ENCODE measurements at places on chromosomes 5 and 9.

DNA sequence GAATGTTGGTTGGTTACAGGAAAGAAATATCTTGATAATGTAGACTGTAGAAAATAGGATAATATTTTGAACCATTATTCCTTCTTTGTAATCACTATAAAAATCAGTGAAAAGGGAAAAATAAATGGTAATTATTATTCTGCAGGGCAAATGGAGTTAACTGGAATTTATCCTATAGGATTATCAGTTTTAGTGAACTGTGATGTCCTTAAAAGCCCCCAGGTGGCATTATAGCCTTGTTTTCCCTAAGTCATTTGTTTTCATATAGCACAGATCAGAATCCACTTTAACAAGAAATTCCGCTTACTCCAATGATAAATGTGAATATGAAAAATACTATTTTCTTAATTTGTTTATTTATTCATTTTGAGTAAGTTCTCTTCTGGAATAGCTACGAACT is 26.2 kb upstream of the WDR41 start:
- DNase-seq = no peak

GRCh38 chr9:97985058-97985861 is 2.1 kb downstream of the ANP32B start:
- peak; percentile 51 for DNase-seq

- no peak for DNase-seq
Measured at GRCh38 chr5:166068547-166069335, 2222.7 kb upstream of the WWC1 start.

DNA sequence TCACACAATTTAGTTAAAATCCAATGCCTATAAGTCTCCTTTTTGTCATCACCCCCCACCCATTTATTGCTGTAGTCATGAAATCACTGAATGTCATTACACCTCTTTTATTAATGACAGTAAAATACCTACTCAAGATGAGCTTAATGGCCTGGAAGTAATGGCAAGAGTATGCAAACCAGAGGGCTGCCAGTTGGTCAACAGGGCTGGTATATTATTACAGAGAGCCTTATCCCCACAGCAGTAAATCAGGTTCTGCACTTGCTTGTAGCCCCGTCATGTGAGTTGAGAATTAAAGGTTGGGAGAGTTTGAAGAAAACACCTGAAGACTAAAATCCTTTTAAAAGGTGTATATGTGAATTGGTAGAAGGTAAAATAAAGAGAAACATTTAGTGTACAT is 372.4 kb downstream of the MAT2B start:
- DNase-seq = no peak

DNA sequence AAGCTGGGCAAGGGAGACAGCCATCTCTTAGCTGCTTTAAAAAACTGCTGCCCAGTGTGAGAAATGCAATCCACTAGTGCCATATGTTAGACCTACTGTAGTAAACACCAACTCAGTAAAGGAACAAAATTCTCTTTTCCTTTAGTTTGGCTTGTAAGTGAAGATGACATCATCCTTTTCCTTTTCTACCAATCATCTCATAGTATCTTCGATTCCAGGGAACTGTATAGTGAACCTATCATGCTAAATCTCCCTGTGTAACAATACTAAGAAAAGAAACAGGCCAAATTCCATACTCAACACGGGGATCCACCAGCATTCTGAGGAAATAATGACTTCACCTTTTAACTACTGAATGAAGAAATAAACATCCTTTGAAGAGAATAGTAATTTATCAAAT is 100.1 kb downstream of the RAPGEF6 start:
- DNase-seq = no peak

DNA sequence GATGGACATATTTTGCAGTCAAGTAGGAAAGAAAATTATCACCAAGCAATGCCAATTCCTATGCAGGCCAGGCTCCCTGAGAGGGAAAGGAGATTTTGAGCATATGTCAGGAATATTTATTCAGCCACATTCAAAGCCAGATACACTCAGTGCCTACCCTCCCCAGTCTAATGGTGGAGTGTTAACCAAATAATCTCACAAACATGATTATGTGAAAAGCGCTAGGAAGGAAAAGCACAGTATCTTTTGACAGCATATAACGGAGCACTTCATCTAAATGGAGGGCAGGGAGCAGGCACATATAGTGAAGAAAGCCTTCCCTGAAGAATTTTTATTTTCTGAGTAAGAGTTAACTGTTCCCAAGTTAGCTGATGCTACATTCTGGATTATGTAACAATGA is 80.3 kb upstream of the SLC30A5 start:
- no peak for DNase-seq

GRCh38 chr5:41754857-41755256 is 115.4 kb downstream of the OXCT1 start:
- DNase-seq = no peak

- DNase-seq = no peak
Measured at GRCh38 chr5:37478121-37478894, 99.2 kb downstream of the WDR70 start.

GRCh38 chr9:91421128-91421765 is 2.4 kb downstream of the NFIL3 start:
- DNase-seq = no peak

DNA sequence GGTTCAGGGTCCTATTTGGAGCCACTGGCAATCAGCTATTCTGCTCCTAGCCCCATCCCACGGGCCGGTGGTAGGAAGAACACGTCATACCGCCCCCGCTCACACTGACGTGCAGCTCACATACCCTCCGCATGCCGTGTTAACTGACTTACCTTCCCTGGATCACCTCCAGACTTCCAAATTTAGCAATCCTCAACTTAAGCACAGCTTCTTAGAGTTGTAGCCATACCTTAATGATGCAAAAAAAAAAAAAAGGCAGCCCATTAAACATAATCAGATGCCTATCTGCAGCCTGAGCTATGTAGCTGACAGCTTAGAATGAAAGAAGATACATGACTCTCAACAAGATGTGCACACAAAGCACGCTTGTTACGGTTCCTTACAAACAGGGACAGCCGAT is 93.0 kb downstream of the IRX2 start:
- DNase-seq = no peak

- no peak for DNase-seq
Measured at GRCh38 chr9:1001838-1002237, 25.4 kb downstream of the DMRT3 start.

DNA sequence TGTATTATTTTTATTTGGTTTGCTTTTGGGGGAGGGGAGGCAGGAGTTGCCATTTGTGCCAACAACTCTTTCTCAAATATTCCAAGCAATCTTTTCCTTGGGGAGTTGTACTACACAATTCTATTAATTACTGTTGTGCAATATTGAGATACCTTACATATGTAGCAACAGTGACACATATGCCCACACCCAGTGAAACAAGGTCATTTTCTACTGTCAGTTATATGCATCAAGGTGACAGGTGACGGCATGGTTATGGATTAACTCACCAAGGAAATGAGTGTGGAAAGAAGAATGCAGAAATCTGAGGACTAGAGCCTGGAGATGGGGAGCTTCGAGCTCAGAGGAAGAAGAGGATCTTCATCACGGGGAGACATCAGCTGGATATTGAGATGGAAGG is 17.9 kb upstream of the MSMP start:
- DNase-seq = no peak

DNA sequence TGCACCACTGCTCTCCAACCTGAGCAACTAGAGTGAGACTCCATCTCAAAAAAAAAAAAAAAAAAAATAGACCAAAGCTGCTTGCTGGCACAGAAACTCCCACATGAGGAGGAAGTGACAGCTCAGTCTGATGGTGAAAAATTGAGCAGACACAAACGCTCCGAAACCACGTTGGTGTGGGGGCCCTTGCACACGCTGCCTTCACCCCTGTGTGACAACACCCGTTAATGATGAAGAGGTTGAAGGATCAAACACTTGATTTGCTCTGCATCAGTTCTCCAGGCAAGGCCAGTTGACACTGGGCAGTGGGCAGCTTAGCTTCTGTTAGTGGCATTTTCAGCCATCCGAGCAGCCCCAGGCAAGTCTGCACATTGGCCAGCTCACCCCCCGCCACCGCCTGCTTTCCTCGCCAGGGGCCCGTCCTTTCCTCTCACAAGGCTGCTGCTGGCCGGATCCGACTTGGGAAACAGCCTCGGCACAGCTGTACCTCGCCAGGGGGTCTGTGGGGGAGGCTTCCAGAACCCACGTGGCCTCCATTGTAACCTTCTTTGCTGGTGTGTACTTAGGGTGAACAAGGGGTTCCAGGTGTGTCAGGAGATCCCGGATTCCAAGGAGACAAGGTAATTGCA is 79.8 kb downstream of the COL27A1 start:
- no peak for DNase-seq

- no peak for DNase-seq
Measured at GRCh38 chr9:77771171-77771570, 123.0 kb upstream of the GNA14 start.

DNA sequence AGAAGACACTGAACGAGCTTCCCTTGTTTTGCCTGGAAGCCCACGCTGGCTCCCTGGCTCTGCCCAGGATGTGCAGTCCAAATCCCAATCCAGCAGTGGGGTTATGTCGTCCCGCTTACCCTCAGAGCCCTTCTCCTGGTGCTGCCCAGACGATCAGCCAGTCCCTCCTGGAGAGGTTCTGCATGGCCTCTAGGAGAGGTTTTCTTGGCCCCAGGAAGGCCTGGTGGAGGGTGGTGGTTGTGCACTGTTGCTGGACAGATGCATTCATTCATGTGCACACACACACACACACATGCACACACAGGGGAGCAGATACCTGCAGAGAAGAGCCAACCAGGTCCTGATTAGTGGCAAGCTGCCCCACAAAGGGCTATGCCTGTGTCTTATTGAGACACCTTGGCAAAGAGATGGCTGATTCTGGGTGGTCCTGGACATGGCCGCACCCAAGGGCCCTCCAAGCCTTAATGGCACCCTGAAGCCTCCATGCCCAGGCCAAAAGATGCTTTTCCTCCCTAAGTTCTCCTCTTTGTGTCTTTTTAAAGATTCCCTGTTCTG is 10.5 kb upstream of the OLFM1 start:
- DNase-seq = no peak

GRCh38 chr5:97010606-97011005 is 74.7 kb downstream of the LNPEP start:
- no peak for DNase-seq

- DNase-seq = no peak
Measured at GRCh38 chr5:78588507-78588906, 60.1 kb downstream of the LHFPL2 start.

DNA sequence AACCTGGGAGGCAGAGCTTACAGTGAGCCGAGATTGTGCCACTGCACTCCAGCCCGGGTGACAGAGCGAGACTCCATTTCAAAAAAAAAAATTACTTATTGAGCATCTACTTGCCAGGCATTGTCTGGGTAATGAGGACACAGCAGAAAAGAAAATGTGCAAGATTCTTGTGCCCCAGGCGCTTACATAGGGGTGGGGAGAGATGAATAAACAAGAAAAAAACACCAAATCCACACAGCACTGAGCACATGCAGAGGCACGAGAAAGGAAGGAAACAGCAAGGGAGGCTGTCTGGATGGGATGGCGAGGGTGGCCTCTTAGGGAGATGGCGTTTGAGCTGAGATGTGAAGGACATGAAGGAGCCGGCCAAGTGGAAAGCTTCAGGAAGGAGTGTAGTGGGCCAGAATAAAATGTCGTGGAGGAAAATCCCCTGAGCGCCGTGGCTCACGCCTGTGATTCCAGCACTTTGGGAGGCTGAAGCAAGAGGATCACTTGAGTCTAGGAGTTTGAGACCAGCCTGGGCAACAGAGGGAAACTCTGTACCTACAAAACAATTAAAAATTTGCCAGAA is 13.9 kb downstream of the DYNC2I2 start:
- DNase-seq = no peak

- DNase-seq = no peak
Measured at GRCh38 chr9:134195558-134195957, 31.2 kb upstream of the RNU6ATAC start.

GRCh38 chr9:96619124-96619465 is 548 bp downstream of the CDC14B start:
- DNase-seq = no peak

- DNase-seq = no peak
Measured at GRCh38 chr9:84851935-84852585, 182.5 kb downstream of the NTRK2 start.

DNA sequence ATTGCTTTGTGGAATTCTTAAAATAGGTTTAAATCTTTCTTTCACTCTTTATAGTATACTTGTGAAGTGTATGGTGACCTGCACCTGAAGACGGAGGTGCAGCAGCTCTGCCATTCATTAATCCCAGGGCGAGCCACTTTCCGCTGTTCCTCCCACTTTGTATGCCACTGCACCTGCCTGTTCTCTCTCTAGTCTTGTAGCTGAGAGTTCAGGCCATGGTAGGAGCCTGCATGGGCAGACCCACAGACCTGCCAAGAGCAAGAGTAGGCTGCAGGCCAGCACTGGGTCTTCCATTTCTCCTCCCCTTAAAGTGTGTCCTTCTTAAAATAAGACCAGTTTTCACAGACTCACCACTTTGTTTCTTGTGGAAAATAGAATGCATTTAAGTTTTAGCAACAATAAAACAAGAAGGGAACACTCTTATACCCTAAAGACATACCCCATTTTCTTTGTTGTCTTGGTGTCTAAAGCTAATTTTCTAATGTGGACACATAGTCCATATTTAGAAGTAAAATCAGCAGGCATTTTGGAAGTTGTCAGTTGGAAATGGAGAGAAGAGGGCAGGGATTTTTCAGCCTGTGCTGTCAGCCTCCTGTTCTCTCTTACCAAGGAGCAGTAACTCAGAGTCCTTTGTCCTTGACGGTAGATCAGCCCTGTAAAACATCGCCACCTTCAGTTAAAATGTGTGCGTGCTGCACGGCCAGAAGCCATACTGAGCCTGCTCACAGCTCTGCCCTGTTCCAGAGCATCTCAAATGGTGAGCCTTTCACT is 103.2 kb downstream of the SNCAIP start:
- DNase-seq = no peak

DNA sequence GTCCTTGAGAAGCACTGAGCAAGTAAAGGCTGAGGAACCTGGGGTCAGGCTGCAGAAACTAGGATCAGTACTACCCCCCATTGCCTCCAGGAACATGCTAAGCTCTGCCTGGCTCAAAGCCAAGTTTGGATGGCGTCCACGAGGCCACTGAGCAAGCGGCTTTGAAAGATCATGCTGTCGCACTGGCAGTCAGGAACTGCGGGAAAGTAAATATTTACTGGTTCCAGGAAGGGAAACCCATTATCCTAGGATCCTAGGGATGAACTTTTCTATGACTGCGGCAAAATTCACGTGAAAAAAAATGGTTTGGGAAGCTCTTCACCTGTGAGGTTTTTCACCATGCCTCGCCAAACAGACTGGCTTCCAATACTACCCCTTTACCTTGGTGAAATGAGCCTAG is 75.3 kb upstream of the PJA2 start:
- no peak for DNase-seq

- no peak for DNase-seq
Measured at GRCh38 chr9:126154182-126154827, 172.3 kb upstream of the MVB12B start.

DNA sequence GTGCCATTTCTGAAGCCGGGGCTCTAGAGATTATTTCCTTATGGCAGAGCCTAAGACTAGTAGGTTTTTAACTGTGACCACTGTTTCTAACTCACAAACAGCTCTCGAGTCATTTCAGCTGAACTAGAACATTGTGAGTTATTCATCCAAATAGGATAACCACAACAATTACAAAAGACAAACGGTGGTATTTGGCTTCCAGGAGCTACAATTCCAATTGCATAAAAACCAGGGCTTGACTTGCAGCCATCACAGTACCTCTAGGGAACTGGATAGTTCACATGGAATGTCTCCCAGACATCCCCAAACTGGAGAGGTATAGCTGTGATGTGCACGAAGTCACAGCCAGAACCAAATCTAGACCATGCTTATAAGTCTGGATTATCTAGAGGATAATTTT is 224.8 kb downstream of the FAM114A2 start:
- DNase-seq = no peak

- no peak for DNase-seq
Measured at GRCh38 chr5:169861934-169862333, 118.4 kb downstream of the INSYN2B start.

All from activated gamma-delta T cell treated with Interleukin-2 at 50 U/mL for 16 hours (primary cell).